ENCODE measurements at places on chromosomes 2 and 18.

- DNase-seq = no peak
Measured at GRCh38 chr2:224545884-224546644, 39.1 kb downstream of the CUL3 start.

GRCh38 chr2:232689152-232689910 is 7.8 kb upstream of the GIGYF2 start:
- no peak for DNase-seq

DNA sequence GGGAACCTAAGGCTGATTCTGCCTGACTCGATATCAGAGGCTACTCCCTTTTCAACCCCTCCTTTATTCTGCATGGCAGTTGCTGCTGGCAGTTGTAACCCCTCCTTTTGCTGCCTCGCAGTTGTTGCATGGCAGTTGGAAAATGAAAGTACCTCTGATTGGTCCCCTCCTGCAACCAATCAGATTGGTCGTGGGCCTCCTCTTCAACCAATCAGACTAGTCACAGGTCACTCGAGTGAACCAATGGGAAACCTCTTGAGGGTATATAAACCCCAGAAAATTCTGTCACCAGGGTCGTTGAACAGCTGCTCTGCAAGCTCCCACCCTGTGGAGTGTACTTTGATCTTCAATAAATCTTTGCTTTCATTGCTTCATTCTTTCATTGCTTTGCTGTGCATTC is 294.3 kb upstream of the SLC8A1 start:
- no peak for DNase-seq

- no peak for DNase-seq
Measured at GRCh38 chr2:17759805-17760204, 5.9 kb downstream of the GEN1 start.

DNA sequence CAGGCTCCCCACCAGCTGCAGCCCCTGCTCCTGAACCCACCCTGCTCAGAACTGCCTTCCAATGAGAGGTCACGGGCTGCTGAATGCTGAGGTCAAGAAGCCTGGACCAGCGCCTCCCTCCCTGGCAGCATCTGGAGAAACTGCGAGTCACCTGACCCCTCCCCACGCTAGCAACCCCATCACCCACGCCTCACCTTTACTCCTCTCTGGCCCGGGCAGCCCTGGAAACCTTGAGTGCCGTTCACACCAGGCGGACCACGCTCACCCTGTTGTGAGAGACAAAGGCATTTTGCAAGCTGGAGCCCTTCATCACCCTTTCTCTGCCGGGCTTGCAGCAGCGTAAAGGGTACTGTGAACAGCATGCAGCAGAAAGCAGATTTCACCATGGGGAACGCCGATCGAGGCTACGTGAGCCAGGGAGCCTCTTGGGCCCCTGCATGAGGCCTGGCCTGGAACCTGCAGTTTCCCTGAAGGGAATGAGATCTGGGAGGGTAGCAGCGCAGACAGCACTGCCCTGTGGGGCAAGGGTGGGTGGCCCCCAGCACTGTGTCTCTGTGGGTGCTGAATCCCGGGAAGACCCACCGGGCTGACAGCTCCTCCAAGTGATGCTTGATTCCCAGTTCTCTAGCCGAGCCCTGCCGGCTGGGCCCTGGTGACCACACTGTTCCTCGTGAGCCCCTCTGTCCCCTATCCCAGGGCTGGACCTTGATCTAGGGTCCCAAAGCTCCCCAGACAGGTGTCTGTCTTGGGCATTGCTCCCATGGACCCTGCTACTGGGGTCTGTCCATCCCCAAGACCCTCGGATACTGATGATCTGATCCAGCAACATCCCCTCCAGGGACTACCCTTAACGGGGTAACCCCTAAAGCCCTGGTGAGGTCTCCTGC is 53.8 kb downstream of the COL6A3 start:
- no peak for DNase-seq

- DNase-seq = no peak
Measured at GRCh38 chr2:61180686-61181085, 18.7 kb downstream of the C2orf74 start.

- no peak for DNase-seq
Measured at GRCh38 chr2:38601463-38602135, 1.1 kb downstream of the HNRNPLL start.

DNA sequence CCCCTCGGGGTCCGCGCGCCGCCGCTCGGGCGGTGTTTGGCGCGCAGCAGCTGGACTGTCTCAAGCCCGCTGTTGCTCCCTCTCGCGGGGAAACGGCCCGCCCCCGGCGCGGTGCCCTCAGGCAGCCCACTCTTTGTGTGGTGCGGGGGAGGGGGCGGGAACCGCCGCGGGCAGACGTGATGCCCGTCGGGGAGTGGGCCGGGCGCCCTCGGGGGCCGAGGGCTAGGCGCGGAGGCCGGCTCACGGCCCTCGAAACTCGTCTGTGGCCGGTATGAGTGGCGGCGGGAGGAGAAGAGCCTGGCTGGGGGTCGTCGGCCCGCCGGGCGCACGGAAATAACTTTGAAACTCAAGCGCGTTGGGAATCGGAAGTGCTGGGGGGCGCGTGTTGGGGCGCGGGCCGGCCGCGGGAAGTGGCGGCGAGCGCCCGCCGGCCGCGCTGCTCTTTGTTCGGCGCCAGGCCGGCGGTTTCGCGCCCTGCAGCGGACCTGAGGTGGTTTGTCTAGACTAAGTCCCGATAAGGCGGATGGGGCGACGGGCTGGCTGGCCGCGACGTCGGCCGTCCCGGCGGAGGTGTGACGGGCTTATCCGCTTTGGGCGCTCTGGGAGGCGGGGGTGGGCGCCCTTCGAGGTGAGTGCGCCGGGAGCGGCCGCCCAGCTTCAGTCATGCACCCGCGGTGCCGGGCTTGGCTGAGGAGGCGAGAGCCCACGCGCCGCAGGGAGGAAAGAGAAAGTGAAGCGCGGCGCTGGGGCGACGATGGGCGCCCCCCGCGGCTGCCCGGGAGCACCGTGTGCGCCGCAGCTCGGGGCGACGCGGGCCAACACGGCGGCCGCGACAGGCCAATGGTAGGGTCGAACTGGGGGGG is 679 bp downstream of the PTMA start:
- DNase-seq = peak; percentile 50

GRCh38 chr2:164511738-164512137 is 109.5 kb downstream of the GRB14 start:
- no peak for DNase-seq

DNA sequence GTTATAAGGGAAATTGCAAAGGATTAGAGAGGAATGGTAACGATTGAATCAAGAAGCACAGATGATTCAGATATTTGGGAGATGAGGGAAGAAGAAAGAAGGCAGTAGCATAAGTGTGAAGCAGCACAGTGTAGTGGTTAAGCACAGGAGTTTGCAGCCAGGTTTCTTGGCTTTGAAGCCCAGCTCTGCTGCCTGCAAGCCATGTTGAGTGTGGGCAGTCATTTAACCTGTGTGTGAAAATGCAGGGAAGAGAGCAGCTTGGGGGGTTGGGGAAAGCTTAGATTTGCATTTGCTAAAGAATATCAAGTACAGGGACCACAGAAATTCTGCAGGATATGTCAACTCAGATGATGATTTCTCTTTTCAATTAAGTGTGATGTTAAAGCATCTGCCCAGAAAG is 21.5 kb upstream of the RBMS1 start:
- no peak for DNase-seq

DNA sequence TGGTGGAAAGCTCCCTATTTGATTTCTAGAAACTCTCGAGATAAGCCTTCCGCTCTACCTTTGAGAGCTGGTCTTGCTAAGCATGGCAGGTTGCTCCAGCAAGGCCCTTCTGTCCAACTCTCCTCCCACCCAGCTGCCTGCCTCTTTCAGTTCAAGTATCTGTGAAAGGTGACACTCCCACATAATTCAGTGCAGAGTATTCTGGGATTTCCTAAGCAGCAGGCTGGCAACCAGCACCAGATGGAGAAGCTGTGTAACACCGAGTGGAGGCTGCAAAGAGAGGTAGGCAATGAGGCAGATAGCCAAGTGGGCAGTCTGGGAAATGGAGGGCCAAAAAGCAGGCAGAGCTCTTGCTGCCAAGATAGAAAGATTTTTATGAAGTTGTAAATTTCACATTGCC is 88.4 kb upstream of the CAVIN2 start:
- DNase-seq = no peak

- no peak for DNase-seq
Measured at GRCh38 chr2:54457323-54458023, 1.3 kb downstream of the SPTBN1 start.

DNA sequence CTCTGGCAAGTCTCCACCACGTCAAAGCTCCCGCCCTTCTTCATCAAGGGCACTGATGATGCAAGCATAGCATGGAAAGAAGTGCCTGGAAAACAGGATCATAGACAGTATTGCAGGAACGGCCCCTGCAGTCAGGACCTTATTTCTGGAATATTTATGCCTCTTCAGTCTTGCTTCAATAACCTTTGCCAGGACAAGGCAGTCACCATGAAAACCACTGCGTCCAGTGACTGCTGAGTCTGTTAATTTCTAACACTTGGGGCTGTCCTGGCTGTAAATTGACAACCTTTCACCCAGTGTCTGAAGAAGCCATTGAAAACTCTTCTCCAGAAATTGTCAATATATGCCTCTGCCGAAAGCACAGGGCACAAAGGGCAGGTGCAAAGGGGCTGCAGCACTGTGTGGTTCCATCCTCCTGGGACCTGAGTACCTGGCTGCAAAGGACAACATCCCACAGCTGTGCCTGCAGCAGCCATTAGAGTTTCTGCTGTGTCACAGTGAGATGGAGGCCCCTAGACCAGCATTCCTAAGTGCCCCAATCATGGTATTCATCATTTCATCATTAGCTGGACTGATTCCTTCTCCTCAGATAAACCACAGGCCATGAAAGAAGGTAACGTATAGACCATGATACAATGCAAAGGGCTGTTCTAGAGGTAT is 819.6 kb downstream of the RNF144A start:
- no peak for DNase-seq

DNA sequence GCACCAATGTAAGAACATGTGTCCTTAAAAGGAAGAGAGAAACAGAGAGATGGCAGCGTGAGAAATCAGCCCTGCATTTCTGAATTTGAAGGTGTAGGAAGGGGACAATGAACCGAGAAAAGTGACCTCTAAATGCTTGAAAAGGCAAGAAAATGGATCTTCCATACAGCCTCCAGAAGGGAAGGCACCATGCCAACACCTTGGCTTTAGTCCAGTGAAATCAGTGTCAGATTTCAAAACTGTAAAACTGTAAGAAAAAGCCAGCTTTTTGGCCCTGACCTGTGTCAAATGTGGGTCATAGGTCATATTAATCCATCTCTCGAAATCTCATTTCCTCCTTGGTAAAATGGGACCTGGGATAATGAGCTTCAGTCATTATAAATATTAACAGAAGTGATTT is 762.3 kb downstream of the DCDC2C start:
- no peak for DNase-seq

GRCh38 chr2:117785740-117786139 is 28.8 kb upstream of the DDX18 start:
- peak; percentile 6 for DNase-seq

GRCh38 chr18:49569724-49570123 is 7.9 kb downstream of the LIPG start:
- no peak for DNase-seq

DNA sequence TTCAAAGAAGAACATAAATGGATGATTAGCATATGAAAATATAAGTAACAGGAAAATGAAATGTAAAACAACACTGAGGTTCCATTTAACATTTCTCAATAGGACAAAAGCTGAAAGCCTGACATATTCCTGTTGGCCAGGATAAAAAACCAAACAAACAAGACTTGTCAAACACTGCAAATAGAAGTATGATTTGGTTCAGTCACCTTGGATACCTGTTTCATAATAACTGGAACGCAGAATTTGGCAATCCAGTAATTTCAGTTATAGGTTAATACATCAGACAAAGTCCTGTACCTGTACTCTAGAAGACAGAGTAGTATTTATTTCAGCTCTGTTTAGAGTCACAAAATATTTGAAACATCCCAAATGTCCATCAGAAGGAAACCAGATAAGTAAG is 16.5 kb upstream of the EVA1A start:
- no peak for DNase-seq

DNA sequence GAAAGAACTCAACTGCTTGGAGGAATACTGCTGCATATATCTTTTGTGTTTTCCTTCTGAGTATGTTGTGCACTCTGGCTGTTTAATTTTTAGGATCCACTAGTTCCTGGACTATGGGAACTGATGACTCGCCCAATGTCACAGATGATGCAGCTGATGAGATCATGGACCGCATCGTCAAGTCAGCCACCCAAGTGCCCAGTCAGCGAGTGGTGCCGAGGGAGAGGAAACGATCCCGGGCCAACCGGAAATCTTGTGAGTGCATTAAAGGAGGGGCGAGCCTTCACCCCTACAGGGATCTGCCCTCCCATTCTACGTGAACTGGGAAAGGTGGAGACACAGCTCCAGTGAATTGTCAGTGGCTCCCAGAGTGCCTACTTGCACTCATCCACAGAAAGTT is 59.6 kb downstream of the TPGS2 start:
- no peak for DNase-seq

DNA sequence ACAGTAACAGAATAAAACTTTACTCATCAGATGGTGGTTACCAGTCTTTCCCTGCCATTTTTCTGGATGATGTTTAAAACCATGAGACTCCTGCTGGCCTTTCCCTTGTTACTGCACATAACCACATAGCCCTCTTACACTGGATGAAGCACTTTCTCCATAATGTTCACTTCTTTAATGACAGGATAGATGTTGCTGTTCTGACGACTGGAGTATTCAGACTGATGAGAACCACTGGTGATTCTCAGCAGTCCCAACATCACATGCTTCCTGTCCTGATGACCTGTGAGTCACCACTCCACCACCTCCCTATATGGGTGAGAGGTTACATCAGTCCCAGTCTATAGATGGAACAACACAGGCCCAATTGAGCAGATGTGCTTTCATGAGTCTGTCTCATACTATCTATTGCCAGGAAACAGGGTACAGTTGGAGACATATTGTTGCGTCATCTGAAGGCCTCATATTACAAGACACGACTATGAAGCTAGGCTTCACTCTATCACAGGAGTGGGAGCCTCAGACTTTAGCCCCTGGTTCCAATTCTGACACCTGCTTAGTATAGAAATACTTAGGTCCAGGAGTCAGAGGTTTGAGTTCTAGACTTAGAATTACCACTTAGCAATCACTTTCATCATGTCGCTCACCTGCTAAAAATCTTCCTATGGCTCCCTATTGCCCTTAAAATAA is 145.7 kb upstream of the KLF7 start:
- DNase-seq = no peak

DNA sequence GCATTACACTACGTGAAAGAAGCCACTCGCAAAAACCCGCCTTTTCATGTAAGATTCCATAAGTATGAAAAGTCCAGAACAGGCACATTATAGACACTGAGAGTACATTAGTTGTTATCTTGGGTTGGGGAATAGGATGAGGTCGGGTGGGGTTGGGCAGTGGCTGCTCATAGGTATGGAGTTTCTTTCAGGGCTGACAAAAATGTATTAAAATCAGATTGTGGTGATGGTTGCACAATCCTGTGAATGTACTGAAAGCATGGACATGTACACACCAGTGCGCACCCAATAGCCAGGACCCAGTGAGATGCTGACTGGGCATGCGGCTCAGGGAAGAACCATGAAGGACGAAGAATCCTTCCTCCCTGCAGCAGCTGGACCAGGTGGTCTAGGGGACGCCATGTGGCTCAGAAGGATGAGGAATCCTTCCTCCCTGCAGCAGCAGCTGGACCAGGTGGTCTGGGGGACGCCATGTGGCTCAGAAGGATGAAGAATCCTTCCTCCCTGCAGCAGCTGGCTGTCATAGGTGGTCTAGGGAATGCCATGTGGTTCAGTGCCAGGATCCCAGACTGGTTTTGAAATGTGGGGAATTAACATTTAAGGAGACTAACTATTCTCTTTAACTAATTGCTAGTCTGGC is 50.1 kb downstream of the MBP start:
- DNase-seq = no peak

Data from effector memory CD4-positive, alpha-beta T cell (primary cell).